COR-L47 (cell line): ENCODE measurements at places on chromosomes 5 and 9.

GRCh38 chr5:142342128-142342981 is 17.5 kb upstream of the SPRY4 start:
- DNase-seq: no peak

GRCh38 chr9:10793306-10793705 is 180.5 kb upstream of the PTPRD start:
- no peak for DNase-seq

- DNase-seq: peak; percentile 77
Observed at GRCh38 chr5:23389291-23390101, 117.9 kb upstream of the PRDM9 start.

GRCh38 chr5:160621526-160621925 is 199.9 kb downstream of the PTTG1 start:
- DNase-seq: no peak

DNA sequence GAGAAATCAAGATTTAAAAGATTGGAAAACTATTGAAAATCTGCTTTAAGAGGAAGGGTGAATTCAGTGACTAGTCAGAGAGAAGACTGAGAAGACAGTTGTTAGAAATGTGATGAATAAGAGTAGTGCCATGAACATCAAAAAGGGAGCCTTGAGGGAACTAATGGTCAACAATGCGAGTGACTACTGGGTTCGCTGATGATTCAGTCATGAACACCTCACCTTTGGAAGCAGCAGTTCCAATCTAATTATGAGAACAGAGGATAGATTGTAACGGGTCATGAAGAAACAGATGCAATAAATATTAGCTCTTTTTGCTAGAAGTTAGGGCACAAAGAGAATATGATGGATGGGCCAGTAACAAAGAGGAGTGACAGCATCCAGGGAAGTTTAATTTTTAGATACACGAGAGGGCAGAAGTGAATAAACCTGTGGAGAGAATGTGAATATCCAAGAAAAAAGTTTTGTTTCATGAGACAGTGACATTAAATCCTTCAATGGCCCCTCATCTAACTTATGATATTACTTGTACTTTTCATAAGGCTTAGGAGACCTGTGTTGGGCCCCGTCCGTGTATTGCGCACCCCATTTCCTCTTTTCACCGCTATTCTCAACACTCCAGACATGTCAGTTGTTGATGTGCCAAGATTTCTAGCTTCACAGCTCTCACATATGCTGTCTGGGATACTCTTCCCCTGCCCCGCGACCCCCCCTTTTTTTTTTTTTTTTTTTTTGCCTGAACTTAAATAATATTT is 23.5 kb upstream of the IFNE start:
- DNase-seq: no peak

DNA sequence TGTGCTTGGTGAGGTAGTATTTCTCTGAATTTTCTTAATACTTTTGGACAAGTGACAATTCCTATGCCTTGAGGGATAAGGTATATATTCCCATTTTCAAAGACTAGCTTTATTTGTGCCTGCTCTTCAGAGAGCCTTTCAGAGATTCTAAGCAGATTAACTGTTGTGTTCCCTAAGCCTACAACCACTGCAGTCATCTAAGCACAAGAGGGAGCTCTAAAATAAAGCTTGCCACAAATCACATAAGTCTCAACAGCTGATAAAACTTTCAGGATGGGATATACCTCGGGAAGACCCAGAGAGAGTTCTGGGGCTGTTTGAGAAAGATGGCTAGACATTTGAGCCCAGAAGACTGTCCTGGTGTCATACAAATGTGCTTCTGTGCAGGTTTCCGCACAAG is 157.3 kb downstream of the CYLC2 start:
- no peak for DNase-seq

DNA sequence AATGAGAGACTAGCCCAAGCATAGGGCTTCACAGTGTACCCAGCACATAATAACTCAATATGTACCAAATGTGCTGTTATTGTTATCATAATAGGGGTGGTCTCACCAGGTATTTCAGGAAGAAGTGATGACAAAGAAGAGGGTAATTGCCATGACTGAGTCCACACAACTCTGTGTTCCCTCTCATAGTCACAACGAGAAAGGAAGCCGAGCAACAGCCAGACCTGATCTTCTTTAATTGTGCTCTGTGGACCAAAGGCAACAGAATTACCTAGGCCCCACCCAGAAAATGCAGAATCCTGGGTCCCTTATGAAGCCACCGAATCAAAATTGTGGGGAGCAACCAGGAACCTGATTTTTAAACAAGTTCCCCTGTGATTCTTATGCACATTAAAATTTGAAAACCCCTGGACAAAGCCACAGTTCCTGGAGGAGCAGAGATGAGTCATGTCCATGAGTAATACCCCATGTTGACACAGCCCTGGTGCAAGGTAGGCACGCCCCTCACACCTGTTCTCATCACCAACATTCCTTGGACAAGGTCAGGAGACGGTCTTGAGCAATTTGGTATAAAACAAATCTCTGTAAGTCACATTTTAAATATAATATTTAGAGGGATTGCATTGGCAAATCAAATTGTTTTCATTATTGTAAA is 5.2 kb downstream of the FGF1 start:
- no peak for DNase-seq

GRCh38 chr5:84036842-84037241 is 316.2 kb upstream of the HAPLN1 start:
- DNase-seq: no peak

DNA sequence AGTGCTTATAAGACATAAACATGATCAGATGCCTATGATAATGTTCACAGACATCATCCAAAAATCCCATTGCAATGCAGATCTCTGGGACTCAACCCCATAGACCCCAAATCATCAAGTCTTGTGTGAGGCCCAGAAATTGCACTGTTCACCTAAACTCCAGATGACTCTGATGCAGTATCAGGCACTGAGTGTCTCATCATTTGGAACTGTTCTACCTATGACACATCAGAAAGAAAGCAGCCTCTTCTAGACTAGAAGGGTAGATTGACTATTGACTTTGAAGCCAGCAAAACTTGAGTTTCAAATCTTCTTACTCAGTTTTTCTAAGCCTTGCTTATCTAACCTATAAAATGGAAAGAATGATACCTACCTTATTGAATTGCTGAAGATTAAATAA is 58.7 kb upstream of the PAPPA start:
- no peak for DNase-seq

DNA sequence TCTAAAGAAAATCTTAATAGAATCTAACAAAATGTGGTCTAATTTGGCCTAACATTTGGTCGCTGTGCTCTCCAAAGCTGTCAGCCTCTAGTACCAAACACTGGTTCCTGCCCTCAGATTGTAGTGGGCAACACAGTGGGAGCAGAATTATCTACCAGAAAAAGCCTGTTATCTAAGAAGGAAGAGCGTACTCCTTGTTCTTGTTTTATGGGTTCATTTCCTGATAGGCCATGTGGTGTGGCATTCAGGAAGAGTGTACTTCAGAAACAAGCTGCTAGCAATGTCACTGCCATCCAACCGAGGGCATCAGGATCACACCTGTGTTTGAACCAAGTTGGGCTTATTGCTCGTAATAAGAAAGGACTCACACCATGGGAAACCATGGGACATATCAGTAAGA is 487.9 kb upstream of the DAP start:
- DNase-seq: no peak

DNA sequence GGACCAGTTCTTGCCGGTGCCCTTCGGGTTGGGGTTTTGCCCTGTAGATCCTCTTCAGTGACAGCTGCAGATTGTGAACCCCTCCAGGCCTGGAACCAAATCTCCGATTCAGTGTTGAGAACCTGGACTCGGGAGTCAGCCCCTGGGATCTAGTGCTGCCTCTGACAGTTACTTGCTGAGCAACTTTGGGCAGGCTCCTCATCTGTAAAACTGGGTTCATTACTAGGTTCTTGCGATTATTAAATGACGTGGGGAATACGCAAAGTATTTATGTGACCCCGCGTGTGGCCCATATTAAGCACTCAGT is 600 bp downstream of the ERCC6L2 start:
- DNase-seq: no peak

- no peak for DNase-seq
Observed at GRCh38 chr9:31136524-31136923, 1247.9 kb upstream of the ACO1 start.

GRCh38 chr5:135718151-135718550 is 116.3 kb upstream of the SLC25A48 start:
- no peak for DNase-seq

DNA sequence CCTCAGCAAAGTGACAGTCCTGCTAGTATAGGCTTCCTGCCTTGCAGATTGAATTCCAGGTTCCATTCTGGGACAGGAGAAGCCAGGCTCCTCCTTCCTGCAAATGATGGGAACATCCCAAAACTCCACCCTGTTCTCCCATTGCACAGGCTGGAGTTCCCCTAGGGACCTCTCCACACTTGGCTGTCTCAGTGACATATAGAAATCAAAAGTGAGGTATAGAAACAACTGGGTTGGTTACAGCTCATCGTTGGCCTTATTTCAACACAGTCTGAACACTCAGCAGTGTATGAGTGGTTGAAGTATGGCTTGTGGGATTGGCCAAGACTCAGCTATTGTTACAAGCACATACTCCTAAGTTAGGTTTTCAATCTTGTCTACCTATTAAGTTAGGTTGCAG is 157.8 kb upstream of the FTMT start:
- no peak for DNase-seq

- no peak for DNase-seq
Observed at GRCh38 chr9:113299800-113300292, 3.3 kb downstream of the RNF183 start.
